DMS79 (cell line): ENCODE measurements at places on chromosomes 6 and 20.

GRCh38 chr20:17662333-17663039 is 19.6 kb downstream of the RRBP1 start:
- no peak for DNase-seq

- DNase-seq: peak; percentile 0
These were observed 485.4 kb upstream of the MANEA start for GRCh38 chr6:95091823-95092436.

- DNase-seq: no peak
These were observed 86.7 kb downstream of the TNFAIP3 start for GRCh38 chr6:137953761-137954160.

DNA sequence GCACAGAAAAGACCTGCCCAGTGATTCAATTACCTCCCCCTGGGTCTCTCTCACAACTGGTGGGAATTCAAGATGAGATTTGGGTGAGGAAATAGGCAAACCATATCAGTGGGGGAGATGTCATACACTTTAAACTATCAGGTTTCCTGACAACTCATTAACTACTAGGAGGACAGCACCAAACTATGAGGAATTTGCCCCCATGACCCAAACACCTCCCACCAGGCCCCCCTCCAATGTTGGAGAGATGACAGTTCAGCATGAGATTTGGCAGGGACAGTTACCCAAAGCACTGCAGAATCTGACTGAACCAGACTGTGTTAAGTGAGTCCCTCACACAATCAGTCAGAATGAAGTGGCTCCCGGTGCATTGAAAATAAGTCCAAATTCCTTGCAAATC is 148.0 kb downstream of the TTLL2 start:
- DNase-seq: no peak

GRCh38 chr6:79810185-79810705 is 137.1 kb downstream of the ELOVL4 start:
- DNase-seq: peak; percentile 99

GRCh38 chr6:18414116-18414515 is 27.0 kb downstream of the RNF144B start:
- no peak for DNase-seq

GRCh38 chr20:32168184-32168910 is 39.2 kb downstream of the PLAGL2 start:
- DNase-seq: no peak

DNA sequence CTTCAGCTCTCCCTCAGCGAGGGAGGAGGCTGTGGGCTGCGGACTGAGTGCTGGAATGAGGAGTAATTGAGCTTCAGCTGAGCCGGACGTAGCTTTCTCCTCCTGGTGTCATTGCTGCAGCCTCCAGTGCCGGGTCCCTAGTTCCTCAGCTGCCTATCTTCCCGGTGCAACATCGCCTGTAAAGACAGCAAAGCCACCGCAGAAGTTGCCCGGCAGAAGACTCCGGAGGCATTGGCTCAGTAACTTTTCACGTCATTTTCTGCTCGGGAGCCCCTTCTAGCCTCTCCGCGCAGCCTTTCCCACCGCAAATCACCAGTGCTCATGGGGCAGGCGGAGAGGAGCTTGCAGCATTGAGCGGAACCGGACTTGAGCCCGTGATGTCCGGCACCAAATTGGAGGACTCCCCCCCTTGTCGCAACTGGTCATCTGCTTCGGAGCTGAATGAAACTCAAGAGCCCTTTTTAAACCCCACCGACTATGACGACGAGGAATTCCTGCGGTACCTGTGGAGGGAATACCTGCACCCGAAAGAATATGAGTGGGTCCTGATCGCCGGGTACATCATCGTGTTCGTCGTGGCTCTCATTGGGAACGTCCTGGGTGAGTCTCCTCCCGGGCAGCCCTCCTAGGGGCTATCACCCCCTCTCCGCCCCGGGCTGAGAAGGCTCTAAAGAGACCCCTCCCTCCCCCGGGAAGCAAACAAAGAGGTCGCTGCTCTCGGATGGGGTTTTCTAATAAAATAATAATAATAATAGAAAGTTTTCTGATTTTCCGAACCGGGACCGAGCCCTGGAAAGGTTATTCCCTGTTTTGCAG is at the start of gene HCRTR2:
Gene HCRTR2, plus strand, starts transcription at position 305 of the 816 bp plus-strand sequence. Its CDS starts 73 bp downstream, at position 378.
- DNase-seq: no peak

DNA sequence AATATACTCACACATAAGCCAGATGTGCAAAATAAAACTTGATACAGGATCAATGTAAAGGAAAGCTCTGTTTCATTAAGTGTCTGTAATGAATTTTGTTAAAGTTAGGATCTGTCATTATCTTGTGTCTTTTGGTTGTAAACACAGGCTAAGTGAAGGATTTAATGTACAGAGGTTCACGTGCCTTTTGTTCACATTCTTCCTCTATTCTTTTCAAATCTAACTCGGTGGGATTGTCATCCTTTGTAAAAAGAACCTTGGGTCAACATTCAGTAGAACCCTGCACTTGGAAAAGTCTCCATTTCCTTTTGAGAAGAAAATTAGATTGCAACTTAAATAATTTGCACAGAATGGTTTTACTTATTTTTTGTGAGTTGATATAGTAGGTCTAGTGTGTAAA is 7.7 kb upstream of the LIN28B start:
- DNase-seq: no peak

DNA sequence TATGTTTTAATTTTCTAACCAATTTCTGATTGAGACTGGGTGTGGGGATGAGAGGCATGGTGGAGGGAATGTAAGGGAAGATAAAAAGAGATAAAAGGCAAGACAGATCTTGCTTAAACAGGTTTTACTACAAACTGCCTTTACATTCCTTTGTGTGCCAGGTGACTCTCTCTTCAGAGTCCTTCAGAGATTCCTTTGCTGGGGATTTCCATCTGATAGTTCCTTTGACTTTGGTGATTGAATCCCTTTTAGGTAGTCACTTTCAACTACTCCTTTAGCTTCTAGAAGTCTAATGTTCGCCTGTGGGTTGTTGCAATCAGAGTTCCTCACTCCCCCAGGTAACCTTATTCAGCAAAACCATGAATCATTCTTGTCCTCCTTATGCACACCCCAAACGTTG is 283.3 kb upstream of the MANEA start:
- no peak for DNase-seq

DNA sequence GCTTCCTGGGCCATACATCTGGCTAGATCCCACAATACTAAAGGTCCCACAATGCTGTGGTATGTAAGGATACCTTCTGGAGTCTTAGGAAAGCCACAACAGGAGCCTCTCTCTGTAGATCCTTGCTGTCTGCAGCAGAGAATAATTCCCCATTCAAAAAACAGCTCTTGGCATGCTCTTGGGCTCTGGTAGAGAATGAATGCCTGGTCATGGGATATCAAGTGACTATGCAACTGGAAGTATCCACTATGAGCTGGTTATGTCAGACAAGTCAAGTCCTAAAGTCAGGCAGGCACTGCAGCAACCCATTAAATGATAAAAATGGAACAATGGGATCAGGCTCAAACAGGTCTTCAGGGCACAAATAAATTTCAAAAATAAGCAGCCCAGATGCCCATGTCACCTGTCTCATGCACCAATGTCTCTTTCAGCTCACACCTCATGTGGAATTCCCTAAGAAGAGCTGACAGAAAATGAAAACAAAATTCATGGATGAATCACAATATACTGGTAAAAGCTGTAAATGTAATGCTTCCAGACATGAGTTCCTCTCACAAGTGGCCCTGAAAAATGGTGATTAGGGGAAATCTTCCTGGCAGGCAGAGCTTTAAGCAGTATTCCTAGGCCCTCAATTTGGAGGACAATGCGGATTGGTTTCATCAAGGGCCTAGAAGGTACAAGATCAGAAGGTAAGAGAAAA is 4.3 kb downstream of the AK9 start:
- no peak for DNase-seq

DNA sequence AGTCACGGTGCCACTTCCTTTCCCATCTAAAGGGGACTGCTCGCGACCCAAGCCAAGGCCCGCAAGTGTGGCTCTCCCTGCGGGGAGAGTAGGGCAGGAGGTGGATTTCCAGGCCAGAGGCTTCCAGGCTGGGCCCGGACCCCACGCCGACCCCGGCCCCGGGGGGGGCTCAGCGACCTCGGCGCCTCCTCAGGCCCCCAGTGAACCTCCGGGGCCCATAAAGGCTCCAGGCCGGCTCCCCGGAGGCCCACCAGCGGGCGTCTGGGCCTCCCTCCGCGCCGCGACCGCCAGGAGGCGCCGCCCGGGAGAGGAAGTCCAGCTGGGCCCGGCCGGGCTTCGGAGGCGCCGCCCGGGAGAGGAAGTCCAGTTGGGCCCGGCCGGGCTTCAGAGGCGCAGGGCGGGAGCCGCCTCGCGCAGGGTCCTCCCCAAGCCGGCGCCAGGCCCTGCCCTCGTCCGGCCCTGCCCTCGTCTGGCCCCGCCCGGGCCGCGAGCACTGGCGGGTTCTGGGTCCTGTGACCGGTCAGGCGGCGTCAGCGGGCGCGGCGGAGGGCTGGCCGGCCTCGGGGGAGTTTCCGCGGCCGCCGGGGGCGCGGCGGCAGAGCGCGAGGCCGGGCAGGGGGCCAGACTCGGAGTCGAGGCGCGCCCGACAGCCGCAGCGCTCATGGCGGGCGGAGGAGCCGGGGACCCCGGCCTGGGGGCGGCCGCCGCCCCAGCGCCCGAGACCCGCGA is at the start of gene RAB32:
Gene RAB32, plus strand, starts transcription at position 623 of the 729 bp plus-strand sequence. Its CDS starts 39 bp downstream, at position 662.
- DNase-seq: no peak

DNA sequence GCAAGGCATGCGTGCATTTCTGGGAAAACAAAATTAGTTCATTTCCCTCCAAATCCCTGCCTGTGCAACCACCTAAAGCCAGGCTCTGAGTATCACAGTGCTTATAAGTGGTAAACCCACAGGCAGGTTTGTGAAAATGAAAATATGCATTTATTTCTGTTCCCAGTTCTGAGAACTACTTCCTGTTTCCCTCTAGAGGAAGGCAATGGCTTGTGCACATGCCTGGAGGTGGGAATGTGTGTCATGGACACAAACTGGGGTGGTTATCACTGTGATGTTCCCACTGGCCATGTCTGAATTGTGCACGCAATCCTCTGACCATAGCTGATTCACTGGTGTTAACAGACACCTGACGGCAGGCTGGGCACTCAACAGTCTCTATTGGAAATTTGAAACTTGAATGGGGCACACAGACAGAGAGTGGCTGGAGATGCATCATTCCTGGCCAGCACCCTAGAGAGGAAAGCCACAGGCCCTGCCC is 26.3 kb downstream of the FAM110A start:
- DNase-seq: no peak

GRCh38 chr6:45450831-45451230 is 73.1 kb upstream of the SUPT3H start:
- DNase-seq: no peak

- DNase-seq: no peak
These were observed 316.2 kb upstream of the CDYL start for GRCh38 chr6:4459996-4460395.

DNA sequence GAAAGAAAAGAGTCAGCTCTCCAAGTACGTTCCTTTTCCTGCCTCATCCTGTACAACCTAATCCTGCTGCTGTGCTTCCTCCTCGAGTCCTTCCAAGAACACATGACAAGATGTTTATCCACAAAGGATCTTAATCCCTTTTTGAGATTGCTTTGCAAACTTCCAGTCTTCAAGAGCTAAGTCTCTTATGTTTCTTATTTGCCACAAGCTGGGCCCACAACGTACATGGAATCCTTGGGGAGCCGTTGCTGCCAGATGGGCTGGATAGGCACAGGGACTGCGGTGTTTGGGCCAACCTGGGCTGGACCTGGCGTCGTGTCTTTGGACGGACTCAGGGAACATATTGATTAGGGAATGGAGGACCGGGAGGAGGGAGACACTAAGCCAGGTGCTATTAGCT is 79.7 kb upstream of the AFDN start:
- no peak for DNase-seq

DNA sequence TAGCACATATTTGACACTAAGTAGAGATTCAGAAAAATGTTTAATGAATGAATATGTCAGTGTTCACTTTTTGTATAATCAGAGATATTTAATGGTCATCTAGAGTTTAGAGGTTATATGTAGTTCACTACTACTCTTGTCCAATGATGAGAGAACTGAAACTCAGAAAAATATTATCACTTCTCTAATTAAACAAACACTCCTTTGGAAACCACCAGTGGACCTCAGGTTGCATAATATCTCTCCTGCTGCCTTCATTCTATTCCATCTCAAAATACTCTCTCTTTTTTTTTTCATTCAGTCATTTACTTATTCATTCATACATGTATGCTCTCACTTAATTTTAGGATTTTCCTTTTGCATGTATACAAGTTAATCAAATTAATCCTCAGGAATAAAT is 423.1 kb upstream of the RNF217 start:
- DNase-seq: no peak

DNA sequence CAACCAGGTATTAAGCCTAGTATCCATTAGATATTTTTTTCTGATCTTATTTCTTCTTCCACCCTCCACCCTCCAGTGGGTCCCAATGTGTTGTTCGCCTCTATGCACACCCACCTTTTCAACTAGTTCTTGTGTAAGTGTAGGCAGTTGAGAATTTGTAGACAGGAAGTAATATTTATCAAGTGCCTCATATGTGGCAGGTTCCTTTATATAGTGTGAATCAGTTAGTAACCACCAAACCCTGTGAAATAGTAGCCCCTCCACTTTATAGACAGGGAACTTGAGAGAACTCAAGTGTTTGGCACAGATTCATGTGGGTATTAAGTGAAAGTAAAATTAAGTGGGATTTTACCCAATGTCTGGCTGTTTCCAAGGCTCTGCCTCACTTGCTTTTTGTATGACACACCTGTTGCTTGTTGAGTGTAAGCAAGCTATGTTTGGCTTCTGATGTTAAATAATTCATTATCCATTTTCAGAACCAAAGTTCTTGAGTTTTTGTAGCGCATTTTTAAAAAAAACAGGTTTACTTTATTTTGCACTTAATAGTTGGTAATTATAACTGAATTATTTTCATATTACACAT is 24.8 kb downstream of the AFDN start:
- peak; percentile 63 for DNase-seq

DNA sequence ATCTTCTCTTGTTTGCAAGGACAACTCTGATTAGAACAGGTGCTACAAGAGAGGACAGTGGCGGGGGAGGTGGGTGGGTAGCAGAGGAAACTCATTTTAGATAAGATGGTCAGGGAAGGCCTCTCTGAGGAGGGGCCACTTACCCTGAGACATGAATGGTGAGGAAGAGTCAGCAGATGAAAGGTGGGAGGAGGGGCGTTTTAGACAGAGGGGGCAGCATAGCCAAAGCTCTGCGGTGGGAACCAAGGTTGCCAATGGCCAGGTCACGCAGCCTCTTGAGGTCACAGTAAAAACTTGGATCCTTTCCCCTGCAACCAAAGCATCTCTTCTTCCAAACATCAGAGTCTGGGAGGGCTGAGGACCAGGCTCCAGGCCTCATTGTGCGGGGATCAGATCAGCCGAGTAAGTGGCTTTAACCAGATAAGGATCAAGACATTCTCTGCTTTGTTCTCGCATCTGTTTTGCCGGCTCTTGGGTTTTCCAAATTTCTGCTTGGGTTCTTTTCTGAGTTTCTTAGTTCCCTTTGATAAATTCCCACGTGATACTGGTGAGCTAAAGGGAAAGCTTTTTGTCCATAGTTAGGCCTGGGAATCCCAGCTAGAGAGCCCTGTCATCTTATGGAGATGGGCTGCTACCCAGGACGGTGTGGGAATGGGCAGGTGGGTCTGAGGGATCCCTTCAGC is 5.5 kb upstream of the CD40 start:
- DNase-seq: no peak

GRCh38 chr6:129565366-129565765 is 144.6 kb downstream of the ARHGAP18 start:
- DNase-seq: no peak
